ENCODE measurements at places on chromosomes 5 and 9. TPM values are rescaled to one million over a fixed set of nuclear protein-coding genes. Genes with fewer than 3 reads are reported as not detected.

GRCh38 chr5:173786286-173787187 lies 101.6 kb upstream of the CPEB4 start:
- DNase-seq = no peak

- no peak for DNase-seq
These were observed 72.5 kb downstream of the LHX2 start for GRCh38 chr9:124084087-124084486.

GRCh38 chr9:109171926-109172325 lies 4.9 kb upstream of the FRRS1L start:
- DNase-seq = no peak

- DNase-seq = no peak
These were observed 48.3 kb downstream of the ATPSCKMT start for GRCh38 chr5:10201223-10201868.

GRCh38 chr5:126516133-126516532 lies 78.9 kb downstream of the ALDH7A1 start:
- no peak for DNase-seq

DNA sequence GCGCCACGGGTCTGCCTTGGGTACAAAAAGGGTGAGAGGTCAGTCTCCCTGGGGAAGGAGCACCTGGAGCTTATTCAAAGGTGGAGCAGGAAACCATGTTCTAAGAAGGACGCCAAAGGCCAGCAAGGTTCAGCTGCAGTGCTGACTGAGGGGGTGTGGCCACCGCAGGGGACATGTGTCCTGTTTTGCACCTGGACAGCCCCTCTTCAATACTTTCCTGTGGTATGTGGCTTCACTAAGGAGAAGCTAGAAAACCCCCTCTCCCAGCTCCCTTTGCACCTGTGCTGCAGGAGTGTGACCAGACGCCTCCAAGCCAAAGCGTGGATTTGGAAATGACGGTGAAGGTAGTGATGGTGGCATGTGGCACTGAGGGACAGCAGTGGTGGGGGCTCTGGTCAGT lies 23.6 kb downstream of the TRIM14 start:
- DNase-seq = no peak

GRCh38 chr9:111662576-111663300 lies 1.3 kb downstream of the GNG10 start:
- DNase-seq = no peak

DNA sequence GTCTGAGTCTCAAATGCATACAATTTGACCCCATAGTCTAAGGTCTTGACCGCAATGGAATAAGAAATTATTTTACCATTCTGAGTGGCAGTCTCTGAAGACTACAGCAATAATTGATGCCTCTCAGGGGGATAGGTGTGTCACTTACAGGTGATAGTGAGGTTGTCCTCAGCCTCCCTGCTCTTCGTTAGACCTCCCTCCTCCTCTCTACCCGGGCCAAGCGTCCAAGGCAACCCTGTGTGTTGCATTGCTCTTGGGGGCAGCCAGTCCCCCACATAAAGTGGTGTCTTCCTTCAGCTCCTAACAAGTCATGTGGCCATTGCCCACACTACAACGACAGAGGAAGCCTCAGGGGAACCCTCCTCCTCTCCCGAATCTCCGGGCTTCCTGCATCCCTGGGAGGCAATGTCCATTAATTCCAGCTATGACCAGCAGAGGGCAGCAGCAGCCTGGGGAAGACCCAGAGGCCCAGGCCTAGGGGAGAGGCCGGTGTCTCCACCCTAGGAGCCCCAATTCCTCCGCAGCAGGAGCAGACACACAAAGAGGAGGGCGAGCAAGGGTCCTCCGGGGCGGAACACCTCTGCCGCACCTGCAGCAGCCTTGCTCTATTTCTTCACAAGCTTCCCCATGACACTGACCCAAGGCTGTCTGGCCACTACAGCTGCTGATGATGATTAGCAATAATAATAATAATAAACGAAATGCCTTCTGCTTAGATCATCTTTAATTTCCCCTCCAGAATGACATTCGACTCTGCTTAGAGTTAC lies 134.8 kb downstream of the KCNIP1 start:
- peak; percentile 77 for DNase-seq

- no peak for DNase-seq
These were observed 624.5 kb downstream of the RAB3C start for GRCh38 chr5:59207401-59207800.

DNA sequence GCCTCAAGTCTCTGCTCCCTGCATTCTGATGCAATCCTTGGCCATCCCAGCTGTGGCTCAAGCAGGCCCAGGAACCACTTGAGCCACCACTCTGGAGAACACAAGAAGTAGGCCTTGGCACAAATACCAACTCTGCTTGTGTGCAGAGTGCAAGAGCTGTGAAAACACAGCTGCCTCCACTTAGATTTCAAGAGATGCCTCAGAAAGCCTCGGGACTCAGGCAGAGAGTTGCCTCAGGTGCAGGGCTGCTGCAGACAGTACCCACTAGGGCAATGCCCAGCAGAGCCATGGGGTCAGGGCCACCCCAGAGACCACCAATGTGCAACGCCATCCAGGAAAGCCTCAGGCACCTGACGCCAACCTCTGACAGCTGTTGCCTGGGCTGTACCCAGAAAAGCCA lies 82.4 kb downstream of the FREM1 start:
- DNase-seq = no peak

DNA sequence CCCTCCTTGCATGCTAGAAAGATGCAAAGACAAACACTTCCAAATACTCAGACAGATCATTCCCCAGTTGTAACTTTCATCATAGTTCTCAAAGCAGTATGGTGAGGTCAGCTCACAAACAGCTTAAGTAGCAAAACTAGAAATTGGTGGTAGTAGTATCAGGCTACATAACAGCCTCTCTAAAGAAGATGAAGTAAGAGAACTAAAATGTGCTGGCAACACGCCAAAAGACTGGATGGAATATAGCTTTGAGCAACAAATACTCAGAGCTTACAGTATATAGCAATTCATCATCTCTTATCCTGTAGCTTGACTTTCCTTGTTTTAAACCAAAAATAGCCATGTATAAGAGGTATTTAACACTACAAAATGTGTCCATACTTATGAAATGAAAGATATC lies 7.5 kb downstream of the PFDN1 start:
- peak; percentile 34 for DNase-seq

DNA sequence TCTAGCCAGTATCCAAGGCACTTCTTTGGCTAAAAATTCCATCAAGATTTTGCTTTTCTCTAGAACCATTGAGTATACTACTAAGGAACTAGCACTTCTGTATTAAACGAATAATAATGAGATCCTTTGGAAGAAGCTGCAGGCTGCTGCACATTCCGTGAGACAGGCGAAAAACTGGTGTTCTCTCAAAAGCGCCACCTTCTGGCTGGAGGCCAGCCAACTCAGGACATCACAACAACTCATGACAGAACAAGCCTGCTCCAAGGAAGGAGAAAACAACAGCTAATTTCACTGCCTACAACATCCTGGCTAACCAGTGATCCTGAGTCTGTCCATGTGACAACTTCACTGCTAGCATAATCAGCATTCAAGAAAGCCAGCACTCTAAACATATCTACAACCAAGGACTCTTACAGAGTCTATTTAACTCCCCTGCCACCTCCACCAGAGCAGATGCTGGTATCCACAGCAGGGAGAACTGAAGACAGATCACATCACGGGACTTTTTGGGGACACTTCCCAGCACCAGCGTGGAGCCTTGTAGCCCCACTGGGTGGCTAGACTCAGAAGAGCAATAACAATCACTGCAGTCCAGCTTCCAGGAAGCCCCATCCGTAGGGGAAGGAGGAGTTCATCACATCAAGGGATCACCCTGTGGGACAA lies 150.5 kb downstream of the YTHDC2 start:
- peak; percentile 11 for DNase-seq

GRCh38 chr9:131728546-131728910 lies 11.3 kb downstream of the RAPGEF1 start:
- DNase-seq = no peak

DNA sequence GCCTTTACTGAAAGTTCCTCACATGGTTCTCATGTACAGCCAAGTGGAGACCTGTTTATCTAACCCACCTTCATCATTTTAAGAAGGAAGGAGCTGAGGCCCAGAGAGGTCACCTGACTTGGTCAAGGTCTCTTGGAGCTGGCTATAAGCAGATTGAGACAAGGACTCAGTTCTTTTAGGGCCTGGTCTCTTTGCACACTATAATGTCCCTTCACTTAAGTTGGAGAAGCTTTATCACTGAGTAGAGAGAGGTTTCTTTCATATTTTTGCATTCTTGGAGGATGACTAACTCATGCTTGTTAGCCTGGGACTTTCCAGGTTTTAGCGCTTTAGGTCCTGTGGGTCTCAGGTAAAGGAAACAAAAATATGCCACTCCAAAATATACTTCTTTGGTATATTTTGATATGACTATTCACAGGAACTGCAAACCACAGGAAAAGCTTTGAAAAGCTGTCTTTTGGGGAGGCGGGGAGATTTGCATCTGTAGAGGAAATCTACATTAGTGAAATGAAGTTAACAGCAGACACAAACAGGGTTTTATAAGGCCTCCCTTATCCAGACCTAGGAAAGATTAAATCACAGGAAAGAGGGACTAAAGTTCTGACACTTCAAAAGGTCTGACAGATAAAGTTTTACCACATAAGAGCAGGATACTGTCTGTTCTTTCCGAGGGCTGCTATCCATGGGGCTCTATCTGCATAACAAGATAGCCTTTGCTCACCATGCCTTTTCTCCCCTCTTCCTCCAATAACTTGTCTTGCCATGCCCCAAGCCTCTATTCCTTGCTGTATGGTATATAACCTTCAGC lies 95.8 kb upstream of the ANKRD55 start:
- DNase-seq = no peak

Gene FAM221B
- total RNA-seq = not detected

Gene NFIL3
- total RNA-seq = 0.92 TPM

Gene FYB1
- not detected for total RNA-seq

Gene SOHLH1
- not detected for total RNA-seq

Gene RNF44
- total RNA-seq = 6.7 TPM

All from G401 (cell line).